Hindlimb muscle (tissue), 1 donor: ENCODE measurements at places on chromosomes 13 and 19. TPM values are rescaled to one million over a fixed set of nuclear protein-coding genes. Genes with fewer than 3 reads are reported as not detected.

DNA sequence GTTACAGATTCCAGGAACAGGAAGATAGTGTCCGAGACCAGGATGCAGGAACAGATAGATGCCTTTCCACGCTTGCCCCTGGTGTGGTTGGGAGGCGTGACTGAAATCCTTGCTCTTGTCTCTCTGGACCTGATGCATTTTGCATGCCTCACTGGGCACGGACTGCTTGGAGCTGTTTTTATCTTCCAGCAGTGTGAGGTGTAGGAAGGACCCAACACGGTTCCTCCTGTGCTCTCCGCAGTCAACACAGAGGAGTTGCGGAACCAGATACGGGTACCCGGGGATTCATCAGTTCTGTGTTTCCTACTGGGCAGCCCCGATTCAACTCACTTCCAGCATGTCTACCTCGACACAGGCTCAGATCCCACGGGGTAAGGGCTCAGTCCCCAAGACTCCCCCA, 6.5 kb downstream of the DOT1L start:
- no peak for DNase-seq

DNA sequence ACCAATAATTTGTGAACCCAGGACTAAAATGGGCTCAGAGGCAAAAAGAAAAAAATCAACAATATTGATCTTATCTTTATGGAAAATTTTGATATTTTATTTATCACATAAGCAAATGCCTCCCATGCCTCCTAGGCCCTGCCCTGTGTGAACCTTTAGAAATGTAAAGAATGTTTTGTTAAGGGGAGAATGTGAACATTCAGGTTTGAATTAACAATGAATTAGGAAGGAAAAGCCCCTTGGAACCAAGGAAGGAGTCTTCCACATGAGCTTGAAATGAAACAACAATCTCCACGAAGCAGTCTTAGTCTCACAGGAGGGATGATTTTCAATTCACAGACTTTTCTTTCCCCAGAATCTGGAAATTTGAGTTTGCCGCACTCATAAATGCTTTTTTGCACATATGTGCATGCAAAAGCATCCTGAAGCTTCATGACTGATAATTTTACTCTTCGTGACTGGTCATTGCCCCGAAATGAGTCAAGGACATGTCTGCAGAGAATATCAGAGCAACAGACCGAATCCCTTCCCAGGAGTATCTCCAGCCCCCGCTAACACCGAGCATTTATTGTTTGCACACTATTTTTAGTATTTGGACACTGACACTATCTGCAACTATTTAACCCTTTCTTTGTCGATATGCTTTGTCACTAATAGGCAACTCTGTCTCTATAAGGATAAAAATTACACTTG, 135.2 kb downstream of the DCT start:
- no peak for DNase-seq

GRCh38 chr19:50640368-50640767, 687 bp upstream of the SYT3 start:
- no peak for DNase-seq

FUT2 gene
- 1.2 TPM for polyA plus RNA-seq

GRCh38 chr19:6527893-6528543, 2.8 kb upstream of the TNFSF9 start:
- DNase-seq: no peak

OR7D2 gene
- polyA plus RNA-seq: 0.06 TPM

DNA sequence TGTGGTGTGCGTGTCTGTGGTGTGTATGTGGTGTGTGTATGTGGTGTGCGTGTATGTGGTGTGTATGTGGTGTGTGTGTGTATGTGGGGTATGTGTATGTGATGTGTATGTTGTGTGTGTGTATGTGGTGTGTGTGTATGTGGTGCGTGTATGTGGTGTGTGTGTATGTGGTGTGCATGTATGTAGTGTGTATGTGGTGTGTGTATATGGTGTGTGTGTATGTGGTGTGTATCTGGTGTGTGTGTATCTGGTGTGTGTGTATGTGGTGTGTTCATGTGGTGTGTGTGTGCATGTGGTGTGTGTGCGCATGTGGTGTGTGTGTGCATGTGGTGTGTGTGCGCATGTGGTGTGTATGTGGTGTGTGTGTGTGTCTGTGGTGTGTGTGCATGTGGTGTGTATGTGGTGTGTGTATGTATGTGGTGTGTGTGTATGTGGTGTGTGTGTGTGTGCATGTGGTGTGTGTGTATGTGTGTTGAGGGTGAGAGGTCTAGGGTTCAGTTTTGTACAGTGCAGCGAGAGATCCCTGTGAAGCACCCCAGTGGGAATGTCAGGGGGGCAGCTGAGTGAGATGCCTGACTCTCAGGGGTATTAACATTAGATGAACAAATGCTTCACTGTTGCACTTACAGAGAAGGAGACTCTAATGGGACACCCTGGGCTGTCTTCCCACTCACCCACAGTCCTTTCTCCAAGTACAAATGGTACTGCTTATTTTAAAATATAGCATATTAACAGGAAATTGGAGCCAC, 61.3 kb upstream of the MEDAG start:
- no peak for DNase-seq

PCDH8 gene
- polyA plus RNA-seq: 1.1 TPM

ZNF772 gene
- polyA plus RNA-seq: 9.9 TPM

ZNF729 gene
- polyA plus RNA-seq: not detected

DNA sequence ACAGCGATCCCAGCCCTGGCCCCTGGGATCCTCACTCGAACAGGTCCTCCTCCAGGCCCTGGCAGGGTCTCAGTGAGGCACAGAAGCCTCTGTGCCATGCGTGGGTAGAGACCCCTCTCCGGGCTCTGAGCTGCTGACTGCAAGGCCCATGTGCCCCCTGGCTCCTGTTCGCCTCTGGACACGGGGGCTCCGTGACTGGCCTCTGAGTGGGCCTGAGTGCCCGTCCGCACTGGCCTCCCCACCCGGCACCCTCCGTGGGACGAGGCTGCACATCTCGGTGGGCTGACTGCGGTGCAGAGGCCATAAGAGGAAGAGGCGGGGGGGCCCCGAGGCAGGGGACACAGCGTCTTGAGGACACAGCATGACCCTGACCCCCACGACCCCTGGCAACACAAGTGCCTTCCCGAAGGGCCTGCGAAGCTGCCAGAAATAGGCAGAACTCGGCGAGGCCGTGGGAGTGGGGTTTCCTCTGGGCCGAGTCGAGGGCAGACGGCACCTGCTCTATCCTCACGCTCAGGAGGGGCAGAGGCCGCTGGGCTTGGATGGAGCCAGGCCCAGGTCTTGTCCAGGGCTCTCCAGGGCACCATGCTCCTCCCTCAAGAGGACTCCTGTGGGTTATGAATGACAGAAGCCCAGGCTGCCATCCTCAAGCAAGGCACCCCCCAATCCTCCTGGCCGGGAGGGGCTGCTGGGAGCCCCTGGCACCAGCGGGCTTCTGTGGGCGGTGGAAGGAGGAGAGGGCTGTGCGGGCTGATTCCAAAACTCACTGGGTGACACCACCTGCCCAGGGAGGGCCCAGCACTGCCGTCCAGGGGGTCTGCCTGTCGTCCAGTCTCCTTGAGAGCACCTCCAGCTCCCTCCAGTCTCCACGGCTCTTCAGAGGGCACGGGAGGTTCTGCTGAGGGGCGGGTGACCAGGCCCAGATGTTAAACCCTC, 52.6 kb downstream of the RASA3 start:
- no peak for DNase-seq

FXYD3 gene
- polyA plus RNA-seq: 0.97 TPM

DNA sequence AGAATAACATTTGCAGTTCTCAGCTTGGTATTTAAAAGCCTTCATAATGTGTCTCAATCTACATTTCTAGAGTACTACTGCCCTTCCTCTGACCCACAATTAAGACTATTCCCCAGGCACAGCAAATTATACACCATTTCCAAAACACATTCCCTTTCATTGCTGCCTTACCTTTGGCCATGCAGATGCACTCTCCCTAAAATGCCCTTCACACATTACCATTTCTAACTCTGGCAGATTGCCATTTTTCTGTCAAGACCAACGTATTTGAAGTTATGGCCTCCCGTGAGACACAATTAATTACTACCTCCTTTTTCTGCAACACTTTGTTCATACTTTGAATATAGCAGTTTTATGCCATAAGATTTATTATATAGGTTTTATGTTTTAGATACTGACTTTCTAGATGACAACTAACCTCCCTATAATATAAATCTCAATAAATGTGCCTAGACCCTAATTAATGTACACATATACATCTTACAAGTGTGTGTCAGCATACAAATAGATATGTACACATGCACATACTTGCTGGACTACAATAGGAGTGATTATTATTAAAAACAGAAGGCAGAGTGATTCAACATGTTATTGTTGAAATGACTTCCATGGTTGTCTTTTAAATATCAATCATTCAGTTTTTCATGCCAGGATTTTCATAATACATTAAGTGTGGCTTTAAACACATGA, 2902.5 kb downstream of the PCDH9 start:
- no peak for DNase-seq

DNA sequence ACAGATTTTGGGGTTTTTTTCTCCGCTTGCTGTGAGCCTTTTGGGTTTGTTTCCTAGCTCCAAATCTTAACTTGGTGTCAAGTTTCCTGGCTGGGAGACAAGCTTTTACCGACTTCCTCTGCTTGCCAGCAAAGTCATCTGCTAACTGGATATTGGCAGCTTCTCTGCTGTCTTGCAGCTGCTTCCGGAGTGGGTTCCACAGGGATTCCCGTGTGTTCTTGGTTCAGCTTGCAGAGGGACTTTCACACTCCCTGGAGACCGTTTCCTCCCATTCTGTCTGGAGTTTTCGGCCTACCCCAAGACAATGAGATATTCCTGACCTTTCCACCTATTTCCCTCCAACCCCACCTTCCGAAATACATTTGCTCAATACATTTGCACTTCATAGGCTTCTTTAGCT, 2.2 kb upstream of the COLGALT1 start:
- DNase-seq: peak; percentile 88

GRCh38 chr13:24709186-24709913, 29.1 kb downstream of the ATP12A start:
- DNase-seq: no peak

KXD1 gene
- polyA plus RNA-seq: 77.3 TPM

DNA sequence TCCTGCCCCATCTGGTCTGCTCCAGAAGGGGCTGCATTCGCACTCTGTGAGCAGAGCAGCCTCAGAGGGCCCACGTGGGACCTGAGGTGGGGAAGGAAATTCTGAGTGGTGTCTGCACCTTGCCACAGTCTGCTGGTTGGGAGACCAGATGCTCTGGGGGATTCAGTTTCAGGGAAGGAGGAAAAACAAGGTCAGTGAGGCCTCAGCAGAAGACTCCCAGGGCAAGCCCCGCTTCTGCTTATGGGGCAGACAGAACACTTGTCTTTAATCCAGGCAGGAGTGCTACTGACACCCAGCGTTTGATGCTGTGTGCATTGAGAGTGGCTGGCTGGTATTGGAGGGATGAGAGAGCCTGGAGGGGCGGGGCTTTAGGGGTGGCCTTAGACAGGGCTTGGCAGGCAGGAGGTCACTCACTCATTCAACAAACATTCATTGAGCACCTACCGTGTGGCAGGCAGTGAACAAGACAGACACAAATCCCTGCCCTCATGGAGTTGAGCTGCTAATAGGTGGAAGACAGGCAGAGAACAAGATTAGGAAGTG, 4.9 kb upstream of the CLEC17A start:
- no peak for DNase-seq

DNA sequence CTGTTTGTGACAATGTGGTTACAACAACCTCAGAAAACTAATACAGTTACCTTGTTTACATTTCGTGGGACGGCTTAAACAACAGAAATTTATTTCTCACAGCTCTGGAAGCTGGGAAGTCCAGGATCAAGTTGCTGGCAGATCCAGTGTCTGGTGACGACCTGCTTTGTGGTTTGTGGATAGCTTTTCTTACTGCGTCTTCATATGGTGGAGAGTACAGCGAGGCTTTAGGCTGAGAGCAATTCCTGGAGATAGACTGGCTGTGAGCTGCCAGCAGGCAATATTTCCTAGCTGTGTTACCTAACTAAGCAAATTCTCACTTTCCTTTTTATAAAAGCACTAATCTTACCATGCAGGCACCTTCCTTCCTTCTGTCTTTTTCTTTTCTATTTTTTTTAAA, 1203.5 kb upstream of the PRR20A start:
- no peak for DNase-seq

DNA sequence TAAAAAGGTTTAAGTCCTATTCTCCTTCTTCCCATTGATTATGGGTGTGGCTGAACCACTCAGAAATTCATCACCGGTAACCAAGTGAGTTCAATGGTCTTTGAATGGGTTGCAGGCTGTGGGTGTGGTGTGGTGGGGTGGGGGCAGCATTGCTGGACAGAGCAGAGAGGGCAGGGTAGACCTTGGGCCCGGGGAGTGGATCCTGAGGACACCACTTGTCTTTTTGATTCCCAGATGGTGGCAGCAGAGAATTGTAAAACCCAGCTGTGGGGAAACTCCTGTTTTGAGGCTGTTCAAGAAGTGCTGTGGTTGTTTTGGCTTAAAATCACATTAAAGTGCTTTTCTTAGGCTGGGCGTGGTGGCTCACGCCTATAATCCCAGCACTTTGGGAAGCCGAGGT, 45.8 kb upstream of the RGCC start:
- DNase-seq: peak; percentile 42

GRCh38 chr13:32135056-32135390, 103.4 kb downstream of the FRY start:
- DNase-seq: no peak

GRCh38 chr19:51803967-51804366, 9.0 kb downstream of the FPR3 start:
- no peak for DNase-seq

DNA sequence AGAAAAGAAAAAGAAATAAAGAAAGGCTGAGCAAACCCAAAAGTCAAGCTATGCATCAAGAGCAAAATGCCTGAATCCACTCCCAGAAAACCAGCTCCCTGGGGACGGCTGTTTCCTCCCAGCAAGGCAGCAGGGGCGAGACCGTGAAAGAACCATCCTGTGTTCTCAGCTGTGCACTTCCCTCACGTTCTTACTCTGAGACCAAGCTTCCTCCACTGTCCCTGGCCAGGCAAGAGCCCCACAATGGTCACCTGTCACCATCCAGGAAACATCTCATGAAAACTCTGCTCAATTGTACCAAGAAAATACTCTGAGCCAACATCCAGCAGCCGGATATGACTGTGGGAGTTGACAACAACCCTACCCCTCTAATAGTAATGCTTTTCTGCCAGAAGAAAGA, 22.9 kb downstream of the RAB20 start:
- DNase-seq: peak; percentile 51

- DNase-seq: no peak
These were observed 105.6 kb upstream of the UQCRFS1 start for GRCh38 chr19:29318581-29318980.

DNA sequence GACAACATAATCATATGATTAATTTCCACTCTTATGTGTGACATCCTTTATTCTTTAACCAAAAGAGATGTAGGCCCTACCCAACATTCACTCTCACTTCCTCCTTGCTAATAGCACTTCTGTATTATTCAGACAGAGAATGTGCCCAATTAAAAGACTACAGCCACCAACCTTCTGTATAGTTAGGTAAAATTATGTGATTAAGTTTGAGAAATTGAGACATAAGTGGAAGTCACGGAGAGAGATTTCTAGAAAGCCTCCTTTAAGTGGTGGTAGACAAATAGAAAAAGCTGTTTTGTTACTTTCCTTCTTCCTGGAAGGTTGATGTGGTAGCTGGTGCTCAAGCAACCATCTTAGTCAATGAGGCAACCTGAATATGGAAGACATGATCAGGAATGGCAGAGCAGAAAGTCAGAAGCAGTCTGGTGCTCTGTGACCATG, 14.8 kb downstream of the EPSTI1 start:
- DNase-seq: no peak
